Suprapubic skin (tissue), 4 donors: ENCODE measurements at places on chromosomes 11 and 22. TPM values are rescaled to one million over a fixed set of nuclear protein-coding genes. Genes with fewer than 3 reads are reported as not detected.

GRCh38 chr22:24494528-24495364 is at the start of gene UPB1:
TSS of gene UPB1 (plus strand) at chr22:24495332. CDS start at chr22:24495404, 72 bp downstream.
- no peak for DNase-seq

GRCh38 chr11:75996523-75997442 is 181.8 kb downstream of the UVRAG start:
- no peak for DNase-seq

DNA sequence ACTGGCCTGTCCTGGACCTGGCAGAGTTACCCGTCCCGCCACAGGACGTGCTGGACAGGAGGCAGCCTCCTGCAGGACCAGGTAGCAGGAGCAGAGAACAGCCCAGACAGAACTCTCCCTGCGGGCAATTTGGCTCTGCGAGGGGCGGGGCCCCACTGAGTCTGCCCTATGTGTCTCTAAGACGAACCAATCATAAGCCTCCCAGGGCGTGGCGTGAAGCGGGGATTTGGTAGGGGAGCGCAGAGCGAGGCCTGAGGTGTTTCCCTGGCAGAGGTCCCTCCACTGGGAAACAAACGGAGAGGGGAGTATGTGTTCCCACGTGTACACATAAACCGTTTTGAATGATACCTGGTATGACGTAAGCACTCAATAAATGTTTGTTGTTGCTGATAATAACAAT is 7.4 kb downstream of the CD82 start:
- no peak for DNase-seq

VPS11 gene
- total RNA-seq: 53.9 TPM

GRCh38 chr22:27668828-27669797 is 132.4 kb downstream of the MN1 start:
- no peak for DNase-seq

DNA sequence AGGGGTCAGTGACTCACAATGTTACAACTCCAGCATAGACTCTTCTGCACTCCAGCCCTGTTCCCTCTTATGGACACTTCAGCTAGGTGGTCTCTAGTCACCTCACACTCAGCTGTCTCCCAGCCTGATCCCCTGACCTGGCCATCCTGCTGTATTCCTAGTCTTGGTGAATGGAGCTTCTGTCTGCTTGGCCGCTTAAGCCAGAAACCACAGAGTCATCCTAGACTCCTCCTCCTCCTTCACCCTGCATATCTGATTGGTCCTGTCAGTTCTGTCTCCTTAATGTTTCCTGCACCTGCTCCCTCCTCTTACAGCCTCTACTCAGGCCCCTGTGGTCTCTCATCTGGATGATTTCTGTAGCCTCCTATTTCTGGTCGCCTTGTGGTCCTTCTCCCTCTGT is 144.9 kb downstream of the HIPK3 start:
- DNase-seq: no peak

DNA sequence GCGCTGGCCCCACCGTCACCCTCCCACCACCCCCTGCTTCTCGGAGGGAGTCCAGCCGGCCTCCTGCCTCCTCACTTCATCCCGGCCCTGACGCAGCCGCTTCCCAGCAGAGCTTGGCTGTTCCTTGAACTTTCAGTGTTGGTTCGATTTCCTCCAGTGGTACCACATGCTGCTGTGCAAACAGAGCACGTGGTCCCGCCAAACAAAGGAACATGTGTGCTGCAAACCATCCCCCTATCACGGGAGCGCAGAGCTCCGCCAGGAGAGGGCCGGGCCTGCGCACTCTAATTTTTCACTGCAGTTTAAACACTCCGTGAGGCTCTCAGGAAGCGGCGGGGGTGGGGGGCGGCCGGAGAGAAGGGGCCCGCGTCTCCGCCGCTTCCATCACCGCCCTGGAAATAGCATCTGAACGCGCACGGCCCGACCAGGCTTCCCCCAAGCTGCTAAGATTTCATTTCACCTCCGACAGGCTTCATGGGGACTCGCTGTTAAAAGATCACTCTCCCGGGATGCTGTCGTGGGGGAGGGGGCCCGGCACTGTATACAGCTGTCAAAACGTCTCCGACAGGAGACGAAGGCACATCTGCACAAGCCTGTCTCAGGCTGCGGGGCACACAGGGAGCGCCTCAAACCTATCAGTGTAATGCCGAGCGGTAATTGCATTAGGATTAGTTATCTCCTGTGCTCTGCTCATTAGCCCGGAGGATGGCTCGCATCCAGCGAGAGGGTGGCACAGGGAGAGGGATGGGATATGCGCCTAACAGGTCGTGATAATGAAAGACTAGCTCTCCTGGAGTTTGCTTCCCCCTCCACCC is 269.9 kb upstream of the SORL1-AS1 start:
- DNase-seq: peak; percentile 83

- no peak for DNase-seq
These were observed 745.7 kb downstream of the FAM181B start for GRCh38 chr11:81987829-81988472.

- DNase-seq: no peak
These were observed 19.7 kb downstream of the CDPF1 start for GRCh38 chr22:46230262-46230901.

GRCh38 chr11:101707477-101707876 is 123.7 kb upstream of the TRPC6 start:
- no peak for DNase-seq

APOA4 gene
- 2.3 TPM for total RNA-seq

- no peak for DNase-seq
These were observed 79.6 kb upstream of the NECTIN1 start for GRCh38 chr11:119808407-119809185.

SEC14L6 gene
- 65.2 TPM for total RNA-seq

DNA sequence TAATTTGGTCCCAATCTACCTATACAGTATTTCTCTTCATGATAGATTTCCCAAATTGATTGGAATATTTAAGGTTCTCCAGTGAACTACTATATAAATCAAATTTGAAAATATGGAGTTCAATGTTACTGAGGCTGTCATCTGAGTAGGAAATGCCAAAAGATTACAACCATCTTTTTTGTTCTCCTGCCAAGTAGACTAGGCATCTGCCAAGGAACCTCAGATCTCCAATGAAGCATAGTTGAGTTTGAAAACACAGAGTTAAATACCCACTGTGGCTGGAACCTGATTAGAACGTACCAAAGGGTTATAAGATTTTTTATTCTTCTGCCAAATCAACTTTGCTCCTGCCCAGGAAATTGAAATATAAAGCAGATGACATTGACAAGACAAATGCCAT is 330.9 kb downstream of the CNTN5 start:
- no peak for DNase-seq

- no peak for DNase-seq
These were observed 961.3 kb upstream of the CNTN5 start for GRCh38 chr11:98059488-98059887.

GRCh38 chr11:17102462-17102861 is 25.0 kb upstream of the RPS13 start:
- DNase-seq: no peak
